ENCODE measurements at places on chromosomes 6 and 20. TPM values are rescaled to one million over a fixed set of nuclear protein-coding genes. Genes with fewer than 3 reads are reported as not detected.

GRCh38 chr6:135853227-135853626 lies 1.7 kb downstream of the PDE7B start:
- H3K27me3 ChIP-seq: no peaks in the 10 kb centered on the region
- DNase-seq: no peak
- H3K27ac ChIP-seq: peak overlapping the region; percentile 50
- no peaks in the 10 kb centered on the region for H3K36me3 ChIP-seq

RBBP8NL gene
- polyA plus RNA-seq: not detected

- no peak overlapping the region for H3K27ac ChIP-seq
- no peak for DNase-seq
- H3K27me3 ChIP-seq: no peaks in the 10 kb centered on the region
- no peak overlapping the region for H3K4me3 ChIP-seq
Observed at GRCh38 chr6:13987400-13987865, 62.7 kb downstream of the RNF182 start.

SLC13A3 gene
- polyA plus RNA-seq: 0.10 TPM

SMLR1 gene
- not detected for polyA plus RNA-seq

DNA sequence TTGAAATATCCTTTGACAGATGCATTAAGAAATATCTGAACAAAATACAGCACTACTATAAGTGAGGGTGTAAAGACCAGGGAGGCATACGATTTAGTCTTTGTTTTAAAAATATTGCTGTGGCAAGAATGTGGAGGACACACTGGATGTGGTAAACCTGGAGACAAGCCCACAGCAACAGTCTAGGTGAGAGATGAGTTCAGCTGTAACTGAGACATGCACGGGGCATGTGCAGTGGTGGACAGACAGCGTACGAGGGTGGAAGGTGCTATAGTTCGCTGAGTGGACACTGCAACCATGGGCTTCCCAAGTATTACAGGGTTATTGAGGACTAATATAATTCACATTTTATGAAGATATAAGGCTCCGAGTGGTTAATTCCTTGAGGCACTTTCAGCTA lies 1.8 kb downstream of the NANP start:
- peaks cover 19% of the 10 kb centered on the region for H3K4me1 ChIP-seq
- H3K27ac ChIP-seq: no peak overlapping the region
- no peaks in the 10 kb centered on the region for H3K27me3 ChIP-seq
- no peaks in the 10 kb centered on the region for H3K36me3 ChIP-seq
- H3K4me3 ChIP-seq: no peak overlapping the region

TJAP1 gene
- polyA plus RNA-seq: 39.5 TPM

GRCh38 chr20:39877788-39878187 lies 811.2 kb downstream of the MAFB start:
- no peak overlapping the region for H3K27ac ChIP-seq
- H3K4me3 ChIP-seq: no peak overlapping the region
- H3K4me1 ChIP-seq: no peaks in the 10 kb centered on the region
- H3K36me3 ChIP-seq: no peaks in the 10 kb centered on the region
- H3K27me3 ChIP-seq: no peaks in the 10 kb centered on the region
- no peak for DNase-seq

DNA sequence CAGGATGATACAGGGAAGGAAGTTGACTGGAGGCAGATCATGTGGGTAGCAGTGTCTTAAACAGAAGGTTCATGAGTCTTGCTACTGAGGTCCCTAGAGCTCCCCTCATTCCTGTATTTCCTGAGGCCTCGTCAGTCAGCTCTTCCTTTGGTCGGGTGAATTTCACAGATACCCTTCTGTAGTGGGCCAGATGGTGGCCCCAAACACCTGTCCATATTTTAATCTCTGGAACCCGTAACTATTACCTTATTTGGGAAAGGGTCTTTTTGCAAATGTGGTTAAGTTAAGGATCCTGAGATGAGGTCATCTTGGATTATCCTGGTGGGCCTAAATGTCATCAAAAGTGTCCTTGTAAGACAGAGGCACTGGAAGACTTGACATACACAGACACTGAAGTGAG lies 9.6 kb downstream of the KCNS1 start:
- H3K4me3 ChIP-seq: no peak overlapping the region
- H3K27ac ChIP-seq: no peak overlapping the region
- no peaks in the 10 kb centered on the region for H3K4me1 ChIP-seq
- DNase-seq: no peak
- no peaks in the 10 kb centered on the region for H3K27me3 ChIP-seq
- H3K36me3 ChIP-seq: no peaks in the 10 kb centered on the region

ARMC2 gene
- polyA plus RNA-seq: 4.3 TPM

GRCh38 chr6:51028276-51028675 lies 209.6 kb downstream of the TFAP2B start:
- no peak overlapping the region for H3K27ac ChIP-seq
- H3K27me3 ChIP-seq: no peaks in the 10 kb centered on the region
- DNase-seq: no peak
- no peaks in the 10 kb centered on the region for H3K4me1 ChIP-seq
- H3K36me3 ChIP-seq: no peaks in the 10 kb centered on the region
- H3K4me3 ChIP-seq: no peak overlapping the region

- peak within 1 kb of the TSS; percentile 77 for H3K4me3 ChIP-seq
- peak within 1 kb of the TSS; percentile 64 for H3K27ac ChIP-seq
- no peaks in the 10 kb centered on the region for H3K27me3 ChIP-seq
- H3K4me1 ChIP-seq: peaks cover 7% of the 10 kb centered on the region
Observed at GRCh38 chr20:63969838-63970713, at the start of gene ZNF512B. ZNF512B (minus strand) TSS chr20:63969930; CDS start chr20:63967950, 1,980 bp downstream.

DNA sequence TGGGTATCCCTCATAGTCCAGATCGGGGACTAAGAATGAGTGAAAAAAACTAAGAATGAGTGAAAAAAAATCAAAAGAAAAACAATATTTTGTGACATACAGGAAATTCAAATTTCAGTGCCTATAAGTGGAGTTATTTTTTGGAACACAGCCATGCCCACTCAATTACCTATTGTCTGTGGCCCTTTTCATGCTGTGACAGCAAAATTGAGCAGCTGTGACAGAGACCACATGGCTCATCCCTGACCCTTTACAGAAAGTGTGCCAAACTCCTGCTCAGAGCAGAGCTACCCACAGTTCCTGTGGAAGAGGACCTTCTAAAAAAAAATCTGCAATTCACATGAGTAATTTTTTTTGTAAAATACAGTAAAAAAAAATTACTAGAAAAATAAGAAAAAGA lies 1.4 kb downstream of the NCR2 start:
- H3K4me3 ChIP-seq: no peak overlapping the region
- H3K27ac ChIP-seq: no peak overlapping the region
- DNase-seq: peak; percentile 77
- H3K27me3 ChIP-seq: peaks cover 9% of the 10 kb centered on the region
- no peaks in the 10 kb centered on the region for H3K36me3 ChIP-seq

GRCh38 chr6:22468256-22468965 lies 101.0 kb upstream of the HDGFL1 start:
- H3K27ac ChIP-seq: no peak overlapping the region
- no peaks in the 10 kb centered on the region for H3K36me3 ChIP-seq
- no peak for DNase-seq

DNA sequence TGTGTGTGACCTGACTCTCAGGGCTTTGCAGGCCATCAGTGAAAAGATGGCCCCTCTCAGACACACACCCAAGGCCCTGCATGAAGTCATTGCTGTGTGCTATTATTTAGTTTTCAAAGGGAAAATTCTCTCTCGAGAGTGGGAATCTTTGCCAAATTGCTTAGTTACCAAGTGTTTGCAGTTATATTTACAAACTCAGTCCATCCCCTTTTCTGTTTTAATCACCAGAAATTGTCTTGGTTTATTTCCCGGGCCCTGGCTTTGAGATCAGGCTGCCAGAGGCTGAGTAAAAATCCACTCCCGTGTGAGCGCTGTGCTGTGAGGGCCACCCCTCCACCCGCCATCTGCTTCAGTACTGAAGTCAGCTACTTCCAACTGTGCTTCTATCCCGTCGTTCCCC lies 163.1 kb downstream of the SOD2 start:
- no peak for DNase-seq
- no peak overlapping the region for H3K4me3 ChIP-seq
- H3K36me3 ChIP-seq: no peaks in the 10 kb centered on the region
- peaks cover 17% of the 10 kb centered on the region for H3K27me3 ChIP-seq

DNA sequence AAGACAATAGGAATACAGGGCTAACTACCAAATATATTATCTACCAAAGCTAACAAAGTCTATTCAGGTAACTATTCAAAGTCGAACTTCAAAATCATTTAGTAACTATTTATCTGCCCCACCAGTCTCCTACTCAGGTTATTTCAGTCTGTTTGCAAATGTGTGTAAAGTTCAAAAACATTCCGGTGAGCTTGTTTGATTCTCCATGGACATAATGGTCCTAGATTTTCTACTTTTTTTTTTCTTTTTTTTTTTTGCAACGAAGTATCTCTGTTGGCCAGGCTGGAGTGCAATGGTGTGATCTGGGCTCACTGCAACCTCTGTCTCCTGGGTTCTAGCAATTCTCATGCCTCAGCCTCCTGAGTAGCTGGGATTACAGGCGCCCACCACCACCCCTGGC lies 236.0 kb upstream of the FOXQ1 start:
- H3K4me1 ChIP-seq: no peaks in the 10 kb centered on the region
- H3K27ac ChIP-seq: no peak overlapping the region
- H3K27me3 ChIP-seq: peaks cover 46% of the 10 kb centered on the region
- no peak overlapping the region for H3K4me3 ChIP-seq

ZNF311 gene
- 0.21 TPM for polyA plus RNA-seq

GRCh38 chr20:54064939-54065338 lies 5.5 kb downstream of the BCAS1 start:
- DNase-seq: no peak
- H3K4me1 ChIP-seq: no peaks in the 10 kb centered on the region
- H3K27ac ChIP-seq: no peak overlapping the region
- no peaks in the 10 kb centered on the region for H3K27me3 ChIP-seq
- H3K36me3 ChIP-seq: no peaks in the 10 kb centered on the region

- H3K4me1 ChIP-seq: no peaks in the 10 kb centered on the region
- no peak for DNase-seq
Observed at GRCh38 chr6:41040101-41040939, 1.3 kb upstream of the UNC5CL start.

NECAB3 gene
- polyA plus RNA-seq: 25.1 TPM

DNA sequence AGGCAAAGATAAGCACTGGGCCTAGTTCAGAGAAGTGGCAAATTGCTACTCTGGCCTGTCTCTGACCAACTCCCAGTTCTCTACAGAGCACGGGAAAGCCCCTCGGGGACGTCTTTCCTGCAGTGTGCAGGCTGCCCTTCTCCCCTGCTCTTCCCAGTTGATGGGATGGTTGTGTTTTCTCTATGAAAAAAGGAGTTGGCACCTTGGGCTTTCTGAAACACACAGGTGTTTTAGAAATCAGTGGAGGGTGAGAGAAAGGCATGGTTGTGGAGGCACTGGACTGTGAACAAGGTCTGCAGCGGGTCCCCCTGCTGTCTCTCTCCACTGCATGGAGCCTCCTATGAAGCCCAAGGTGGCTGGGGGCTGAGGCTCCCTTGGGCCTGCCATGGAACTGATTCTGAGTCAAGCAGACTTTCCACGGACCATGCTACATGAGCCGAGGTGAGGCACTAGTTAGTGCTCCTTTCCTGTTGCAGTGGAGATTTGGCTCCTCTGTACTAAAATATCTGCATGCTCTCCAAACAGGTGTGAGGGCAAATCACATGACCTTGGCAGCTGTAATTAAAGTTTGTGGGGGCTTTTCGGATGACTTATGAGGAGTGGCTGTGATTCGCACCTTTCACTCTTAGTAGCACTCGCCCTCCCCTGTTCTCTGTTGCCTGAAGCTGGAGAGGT lies 16.3 kb downstream of the GTSF1L start:
- H3K4me3 ChIP-seq: no peak overlapping the region
- H3K27ac ChIP-seq: no peak overlapping the region
- DNase-seq: no peak
- H3K27me3 ChIP-seq: no peaks in the 10 kb centered on the region

ZNF76 gene
- 22.4 TPM for polyA plus RNA-seq

PSORS1C1 gene
- polyA plus RNA-seq: 3.0 TPM

TRIM31 gene
- not detected for polyA plus RNA-seq

- no peak overlapping the region for H3K27ac ChIP-seq
- no peak for DNase-seq
- H3K36me3 ChIP-seq: no peaks in the 10 kb centered on the region
- H3K4me3 ChIP-seq: no peak overlapping the region
Observed at GRCh38 chr6:4606821-4607704, 169.1 kb upstream of the CDYL start.

EYS gene
- polyA plus RNA-seq: 0.05 TPM

GRCh38 chr6:161439093-161439492 lies 165.2 kb upstream of the AGPAT4 start:
- no peaks in the 10 kb centered on the region for H3K36me3 ChIP-seq
- H3K27ac ChIP-seq: peak overlapping the region; percentile 77
- H3K27me3 ChIP-seq: no peaks in the 10 kb centered on the region

DNA sequence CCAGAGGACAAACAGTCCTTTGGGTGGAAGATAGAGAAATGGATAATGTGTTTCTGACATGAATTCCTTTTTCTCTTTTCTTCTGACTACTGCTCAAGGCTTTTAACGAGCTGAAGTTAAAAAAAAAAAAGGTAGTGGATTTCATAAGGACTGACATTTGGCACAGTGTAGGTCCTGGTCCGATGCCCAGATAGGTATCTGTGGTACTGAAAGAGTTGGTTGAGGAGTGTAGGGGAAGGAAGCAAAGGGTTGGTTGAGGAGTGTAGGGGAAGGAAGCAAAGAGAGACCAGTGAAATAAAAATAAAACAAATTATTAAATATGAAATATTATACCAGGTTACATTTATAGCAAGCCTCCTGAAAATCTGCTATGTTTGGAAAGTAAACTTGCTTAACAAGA lies 11.8 kb downstream of the UTRN start:
- H3K4me1 ChIP-seq: no peaks in the 10 kb centered on the region
- peak overlapping the region; percentile 13 for H3K27ac ChIP-seq
- no peaks in the 10 kb centered on the region for H3K27me3 ChIP-seq
- H3K4me3 ChIP-seq: no peak overlapping the region

DNA sequence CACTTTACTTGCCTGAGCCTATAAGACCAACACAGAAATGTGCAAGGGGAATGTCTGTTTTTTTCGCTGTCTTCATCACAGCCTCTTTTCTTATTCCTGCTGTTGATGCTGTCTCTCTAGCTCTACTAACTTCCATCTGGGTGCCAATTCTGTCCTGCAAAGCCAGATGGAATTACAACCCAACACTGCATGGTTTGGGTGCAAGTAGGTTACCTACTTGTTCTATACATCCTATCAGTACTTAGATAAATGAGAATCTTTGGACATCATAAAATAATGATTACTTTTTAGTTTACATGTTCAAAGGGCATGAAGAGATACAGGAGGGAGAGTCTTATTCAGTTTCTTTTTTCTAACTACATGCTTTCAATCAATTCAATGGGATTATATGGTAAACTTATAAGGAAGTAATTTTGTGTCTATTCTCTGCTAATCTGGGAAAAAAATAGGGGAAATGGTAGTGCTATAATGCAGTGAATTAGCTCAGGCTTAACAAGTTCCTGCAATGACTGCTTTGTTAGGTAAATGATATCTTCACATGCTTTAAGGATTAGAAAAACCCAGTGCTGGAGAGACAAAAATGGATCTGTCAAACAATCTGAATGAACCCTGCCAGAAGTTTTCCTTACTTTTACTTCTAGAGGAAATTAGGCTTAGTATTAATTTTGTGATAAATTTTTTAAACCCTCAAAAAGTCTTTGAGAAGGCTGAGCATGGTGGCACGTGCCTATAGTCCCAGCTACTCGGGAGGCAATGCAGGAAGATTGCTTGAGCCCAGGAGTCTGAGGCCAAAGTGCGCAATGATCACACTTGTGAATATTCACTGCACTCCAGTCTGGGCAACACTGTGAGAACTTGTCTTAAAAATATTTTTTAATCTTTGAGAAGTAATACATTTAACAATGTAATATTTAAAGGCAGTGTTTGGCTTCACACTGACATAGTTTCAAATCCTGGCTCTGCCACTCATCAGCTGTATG lies 86.5 kb upstream of the E2F3 start:
- H3K27ac ChIP-seq: no peak overlapping the region
- H3K27me3 ChIP-seq: no peaks in the 10 kb centered on the region
- H3K4me3 ChIP-seq: no peak overlapping the region
- no peak for DNase-seq
- no peaks in the 10 kb centered on the region for H3K4me1 ChIP-seq

AARS2 gene
- 9.0 TPM for polyA plus RNA-seq
